D721Med (cell line): ENCODE measurements at places on chromosomes 16 and 17.

- DNase-seq: no peak
Observed at GRCh38 chr16:56362706-56363105, 62.6 kb downstream of the AMFR start.

GRCh38 chr17:37576281-37576680 is 32.9 kb downstream of the SYNRG start:
- no peak for DNase-seq

- no peak for DNase-seq
Observed at GRCh38 chr17:48558057-48558830, 13.3 kb upstream of the HOXB2 start.

DNA sequence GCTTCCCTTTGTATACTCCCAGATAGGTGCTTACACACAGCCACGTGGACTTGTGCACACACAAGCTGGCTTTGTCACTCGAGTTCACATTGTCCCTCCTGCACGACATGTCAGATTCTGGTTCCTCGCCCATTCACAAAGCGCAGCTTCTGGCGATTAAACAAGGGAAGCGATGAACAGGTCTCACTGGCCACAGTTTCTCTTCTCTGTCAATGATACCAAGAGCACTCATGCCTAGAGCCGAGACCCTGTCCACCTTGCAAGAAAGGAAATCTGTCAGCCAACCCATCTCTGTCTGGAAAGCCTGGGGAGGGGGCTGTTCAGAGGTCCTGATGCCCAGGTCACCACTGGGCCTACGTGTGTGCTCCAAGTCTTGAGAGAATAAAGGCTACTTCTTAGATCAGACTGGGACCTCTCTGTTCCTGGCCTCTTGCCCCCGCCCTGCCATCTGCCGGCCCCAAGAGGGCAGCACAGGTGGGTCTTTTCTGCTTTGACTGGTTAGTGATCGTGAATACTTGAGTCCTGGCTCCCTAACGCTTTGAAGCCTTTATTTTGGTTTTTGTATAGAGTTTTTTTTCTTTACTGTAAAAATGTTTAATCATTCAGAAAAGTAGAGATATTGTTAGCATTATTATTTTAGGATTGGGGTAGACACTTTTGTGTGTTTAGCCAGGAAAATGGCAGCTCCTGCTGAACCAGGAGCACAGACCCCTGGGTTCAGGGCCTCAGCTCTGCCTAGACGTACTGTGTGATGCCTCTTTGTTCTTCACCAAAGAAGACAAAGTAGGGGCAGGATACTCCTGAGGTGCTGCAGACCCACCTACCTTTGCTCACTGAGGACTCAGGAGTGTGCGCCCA is 104.7 kb downstream of the MRM1 start:
- DNase-seq: peak; percentile 43

- DNase-seq: no peak
Observed at GRCh38 chr17:78425429-78425828, 47.0 kb downstream of the PGS1 start.

DNA sequence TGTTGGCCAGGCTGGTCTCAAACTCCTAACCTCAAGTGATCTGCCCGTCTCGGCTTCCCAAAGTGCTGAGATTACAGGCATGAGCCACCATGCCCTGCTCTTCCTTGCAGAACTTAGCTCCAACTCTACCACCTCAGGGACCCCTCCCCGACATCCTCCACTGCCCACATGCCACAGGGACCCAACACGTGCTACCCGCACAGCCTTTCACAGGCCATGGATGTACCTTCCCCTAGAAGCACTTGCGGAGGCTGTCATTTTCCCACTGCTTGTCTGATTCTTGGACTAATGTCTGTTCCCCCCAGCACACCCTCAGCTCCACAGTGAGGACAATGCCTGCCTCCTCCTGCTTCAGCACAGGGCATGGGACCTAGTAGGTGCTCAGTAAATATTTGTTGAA is 147.4 kb downstream of the ZNF423 start:
- no peak for DNase-seq

- DNase-seq: no peak
Observed at GRCh38 chr17:75266316-75267152, 4.5 kb downstream of the MIF4GD start.

GRCh38 chr16:84484579-84485254 is 19.7 kb downstream of the MEAK7 start:
- peak; percentile 40 for DNase-seq

GRCh38 chr17:46167826-46168569 is 25.2 kb downstream of the KANSL1 start:
- DNase-seq: no peak

GRCh38 chr16:30893417-30893743 is 497 bp downstream of the BCL7C start:
- DNase-seq: no peak

- DNase-seq: no peak
Observed at GRCh38 chr16:14378689-14379467, 251.2 kb downstream of the PARN start.

- no peak for DNase-seq
Observed at GRCh38 chr16:54282202-54282927, 4.2 kb downstream of the IRX3 start.

DNA sequence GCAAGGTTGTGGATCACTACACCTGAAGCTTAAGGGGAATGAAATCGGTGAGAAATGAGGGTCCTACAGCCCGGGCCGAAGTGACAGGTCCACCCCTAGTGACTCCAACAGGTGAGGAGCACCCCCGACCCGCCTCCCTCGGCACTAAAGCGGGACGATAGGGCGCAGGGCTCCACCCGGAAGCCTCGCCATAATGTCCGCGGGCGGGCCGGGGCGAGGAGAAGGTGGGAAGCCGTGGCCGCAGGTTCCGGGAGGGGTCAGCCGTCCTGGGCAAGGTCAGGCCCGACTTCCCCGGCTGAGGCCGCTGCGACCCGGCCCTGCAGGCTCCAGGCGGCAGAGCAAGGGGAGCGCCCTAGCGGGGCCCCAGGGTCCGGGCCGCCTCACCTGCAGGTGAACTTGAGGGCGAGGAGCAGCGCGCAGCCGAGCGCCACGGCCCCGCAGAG is 543 bp downstream of the TXNDC11 start:
- DNase-seq: no peak

DNA sequence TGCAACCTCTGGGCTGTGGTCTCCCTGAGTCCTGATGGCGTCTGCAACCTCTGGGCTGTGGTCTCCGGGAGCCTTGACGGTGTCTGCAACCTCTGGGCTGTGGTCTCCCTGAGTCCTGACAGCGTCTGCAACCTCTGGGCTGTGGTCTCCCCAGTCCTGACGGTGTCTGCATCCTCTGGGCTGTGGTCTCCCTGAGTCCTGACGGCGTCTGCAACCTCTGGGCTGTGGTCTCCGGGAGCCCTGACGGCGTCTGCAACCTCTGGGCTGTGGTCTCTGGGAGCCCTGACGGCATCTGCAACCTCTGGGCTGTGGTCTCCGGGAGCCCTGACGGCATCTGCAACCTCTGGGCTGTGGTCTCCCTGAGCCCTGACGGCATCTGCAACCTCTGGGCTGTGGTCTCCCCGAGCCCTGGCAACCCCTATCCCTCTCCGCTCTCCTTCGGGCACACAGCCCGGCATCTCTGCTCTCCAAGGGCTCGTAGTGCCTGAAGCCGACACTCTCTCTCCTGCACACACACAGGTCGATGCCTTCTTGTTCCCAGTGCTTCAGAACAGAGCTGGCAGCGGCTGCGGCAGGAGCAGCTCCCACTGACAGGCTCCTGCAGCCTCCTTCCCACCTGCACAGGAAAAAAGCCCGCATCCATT is 45.6 kb downstream of the METRNL start:
- no peak for DNase-seq

DNA sequence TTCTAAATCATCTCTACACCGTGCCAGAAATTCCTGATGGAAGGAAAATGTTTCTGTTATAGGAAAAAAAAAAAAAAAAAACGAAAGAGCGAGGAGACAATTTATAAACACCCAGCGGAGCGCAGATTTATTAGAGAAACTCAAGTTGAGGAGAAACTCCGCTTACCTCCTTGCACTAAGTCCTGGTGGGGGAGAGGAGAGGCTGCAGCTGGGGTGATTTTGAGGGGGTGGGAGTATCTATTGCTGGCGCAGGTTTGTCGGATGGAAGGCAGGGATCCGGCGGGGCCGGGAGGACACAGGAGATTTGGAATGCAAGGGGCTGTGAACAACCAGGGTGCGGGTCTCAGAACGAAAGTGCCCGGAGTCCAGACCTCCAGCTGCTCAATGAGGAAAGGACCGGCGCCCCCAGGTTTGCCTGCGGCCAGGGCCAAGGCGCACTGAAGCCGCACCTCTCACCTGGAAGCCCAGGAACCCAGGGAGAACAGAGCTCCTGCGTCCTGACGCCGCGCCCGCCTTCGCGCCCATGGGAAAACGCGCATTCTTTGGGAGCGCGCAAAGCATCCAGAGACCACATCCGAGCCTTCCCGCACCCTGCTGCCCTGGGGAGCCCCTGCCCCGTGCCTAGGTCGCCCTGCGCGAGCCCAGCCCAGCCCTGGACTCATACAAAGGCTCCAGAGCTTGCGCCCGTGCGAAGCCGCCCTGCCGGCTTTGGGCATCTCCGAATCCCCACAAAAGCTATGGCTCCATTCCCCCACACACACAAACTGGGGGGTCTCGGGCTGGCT is 2.6 kb upstream of the HOXB8 start:
- DNase-seq: no peak

DNA sequence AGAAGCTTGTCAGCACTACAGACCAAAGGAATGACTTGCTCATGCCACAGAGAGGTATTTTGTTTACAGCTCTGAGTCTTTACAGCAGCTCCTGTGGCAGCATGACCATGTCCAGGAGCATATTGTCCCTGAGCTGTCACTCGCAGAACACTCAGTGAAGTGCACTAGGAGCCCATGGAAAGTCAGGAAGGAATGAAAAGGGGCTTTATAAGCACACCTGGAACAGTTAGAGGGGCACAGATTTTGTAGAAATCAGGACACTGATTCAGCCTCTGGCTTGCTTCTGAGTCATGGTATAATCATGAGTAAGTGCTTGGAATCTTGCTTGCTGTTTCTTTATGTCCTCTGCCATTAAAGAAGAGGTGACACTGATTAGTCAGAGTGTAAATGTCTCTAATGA is 41.0 kb downstream of the TADA2A start:
- DNase-seq: no peak

DNA sequence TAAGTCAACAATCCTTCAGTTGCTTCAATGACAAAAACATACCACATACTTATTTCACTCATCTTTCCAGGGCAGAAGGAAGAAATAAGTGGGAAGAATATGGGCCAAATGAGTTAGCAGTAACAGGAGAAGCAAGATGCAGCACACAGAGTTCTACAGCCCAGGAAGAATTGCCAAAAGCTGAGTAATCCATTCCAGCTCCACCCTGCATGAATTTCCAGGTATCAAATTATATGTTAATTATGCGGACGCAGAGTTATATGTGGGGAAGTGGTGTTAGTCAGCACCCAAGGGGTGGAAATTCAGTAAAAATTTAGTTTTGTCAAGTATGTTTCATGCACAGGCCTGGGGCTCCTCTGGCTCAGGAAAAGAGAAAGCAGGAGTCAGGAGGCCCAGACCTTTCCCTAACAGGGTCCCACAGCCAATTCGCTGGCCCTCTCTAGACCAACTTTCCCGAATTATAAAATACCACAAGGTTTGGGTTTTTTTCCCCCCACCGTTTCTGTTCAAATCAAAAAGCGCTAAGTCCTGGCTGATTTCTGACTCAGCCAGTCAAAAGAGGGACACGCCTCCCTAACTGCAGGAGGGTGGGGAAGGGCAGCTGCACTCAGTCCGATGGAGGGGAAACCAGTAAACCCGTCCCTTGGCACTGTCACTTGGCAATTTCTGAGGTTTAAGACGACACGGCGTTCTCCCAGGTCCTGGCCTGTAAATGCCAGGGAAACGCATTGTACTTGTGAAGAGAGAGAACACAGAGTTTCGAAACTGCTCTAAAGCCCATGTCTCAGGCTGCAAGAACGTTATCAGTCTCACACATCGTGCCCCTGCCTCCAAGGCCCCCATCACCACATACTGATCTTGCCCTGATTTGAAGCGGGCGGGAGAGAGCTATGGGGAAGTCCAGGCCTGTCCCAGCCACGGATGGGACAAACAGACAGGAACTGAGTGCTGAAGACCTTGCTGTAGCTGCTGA is 58.1 kb downstream of the ZFHX3 start:
- DNase-seq: no peak

DNA sequence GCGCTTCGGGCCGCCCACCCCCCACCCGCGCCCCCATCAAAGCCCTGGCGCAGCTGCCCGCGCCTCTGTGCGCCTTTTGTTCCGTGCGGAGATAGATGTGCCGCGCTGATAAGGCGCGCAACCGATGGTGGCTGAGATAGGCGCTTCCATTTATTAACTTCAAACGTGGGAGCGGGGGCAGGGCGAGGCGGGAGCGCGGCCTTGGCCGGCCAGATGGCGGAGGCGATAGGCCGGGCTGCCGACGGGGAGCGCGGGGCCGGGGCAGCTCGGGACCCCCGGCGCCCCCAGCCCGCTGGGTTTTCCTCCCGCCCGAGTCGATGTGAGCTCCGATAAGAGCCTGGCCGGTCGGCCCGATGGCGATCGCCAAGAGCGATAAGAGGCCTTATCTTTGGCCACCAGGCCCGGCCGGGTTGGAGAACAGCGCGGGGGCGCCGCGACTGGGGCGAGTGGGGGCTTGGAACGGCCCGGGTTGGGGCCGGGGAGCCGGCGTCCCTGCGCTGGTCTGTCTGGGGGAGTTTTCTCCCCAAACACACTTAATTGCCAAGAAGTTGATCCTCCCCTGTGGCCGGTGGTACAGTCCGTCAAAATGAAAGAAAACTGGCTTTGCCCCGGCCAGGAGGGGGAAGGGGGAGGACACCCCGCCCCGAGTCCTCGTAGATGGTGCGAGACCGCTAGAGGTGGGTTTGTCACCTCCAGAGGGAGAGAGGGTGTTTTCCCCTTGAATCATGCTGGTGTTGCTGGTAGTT is 2.7 kb downstream of the ZFPM1 start:
- DNase-seq: no peak

DNA sequence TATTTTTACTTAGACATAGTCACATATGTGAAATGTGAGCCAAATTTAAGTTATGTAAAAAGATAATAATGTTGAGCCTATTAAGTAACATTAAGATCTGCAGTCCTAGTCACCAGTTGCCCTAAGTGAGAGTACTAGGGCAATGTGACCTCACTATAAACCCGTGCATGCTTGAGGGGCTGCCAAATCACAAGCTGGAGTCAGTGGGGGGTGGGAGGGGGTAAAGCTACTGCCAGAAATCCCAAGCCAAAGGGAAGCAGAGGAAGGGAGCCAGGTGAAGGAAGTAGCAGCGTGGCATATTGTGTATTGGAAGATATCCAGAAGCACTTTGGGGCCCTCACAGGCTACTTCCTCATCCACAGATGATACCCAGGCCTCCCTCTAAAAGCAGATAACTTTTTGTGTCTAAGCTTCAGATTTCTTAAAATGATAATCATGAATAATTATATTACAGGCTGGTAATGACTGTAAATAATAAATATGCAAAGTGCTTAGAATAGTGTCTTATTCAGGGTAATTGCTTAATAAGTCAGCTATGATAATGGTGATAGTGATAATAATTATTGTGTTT is 134.1 kb downstream of the CA10 start:
- DNase-seq: no peak

DNA sequence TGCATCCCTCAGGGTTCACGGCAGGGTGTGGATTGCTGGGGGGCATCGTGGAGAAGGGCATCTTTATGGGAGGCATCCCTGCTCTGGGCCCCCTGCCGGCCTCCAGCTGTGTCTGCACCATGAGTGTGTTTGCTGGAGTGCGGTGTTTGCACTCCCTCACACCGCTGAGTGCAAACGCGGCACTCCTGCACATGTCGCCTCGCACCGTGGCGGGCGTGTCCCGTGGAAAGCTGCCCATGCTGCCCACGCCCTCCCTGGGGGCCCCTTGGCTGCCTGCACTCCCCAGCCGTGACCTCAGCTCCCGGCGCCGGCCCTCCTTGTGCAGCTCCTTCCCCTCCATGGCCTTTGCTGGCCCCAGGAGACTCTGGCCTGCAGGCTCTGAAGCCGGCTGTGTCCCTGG is 74.6 kb upstream of the ZNF750 start:
- no peak for DNase-seq

GRCh38 chr17:10051112-10051511 is 146.0 kb upstream of the RCVRN start:
- no peak for DNase-seq
